ENCODE measurements at places on chromosomes 2 and 18.
A peak's percentile ranks its signal among the peaks of the same experiment; 100 is the strongest.

DNA sequence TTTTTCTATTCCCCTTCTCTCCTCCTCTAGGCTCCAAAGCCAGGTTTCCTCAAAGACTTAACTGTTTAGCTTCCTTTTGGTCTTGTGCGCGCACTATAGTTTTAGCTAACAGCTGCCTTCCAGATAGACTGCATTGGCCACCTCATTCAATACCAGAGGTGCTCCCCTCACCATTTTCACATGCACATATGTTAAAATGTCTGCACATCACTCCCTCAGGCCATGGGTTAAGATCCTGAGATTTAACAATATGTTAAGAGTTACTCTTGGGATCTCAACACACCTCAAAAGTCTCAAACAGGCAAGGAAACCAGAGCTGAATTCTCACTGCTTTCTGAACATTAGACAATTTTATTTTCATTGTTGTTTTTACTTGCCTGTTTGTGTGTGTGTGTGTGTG, 80.8 kb upstream of the MAP3K20 start:
- DNase-seq: no peak

DNA sequence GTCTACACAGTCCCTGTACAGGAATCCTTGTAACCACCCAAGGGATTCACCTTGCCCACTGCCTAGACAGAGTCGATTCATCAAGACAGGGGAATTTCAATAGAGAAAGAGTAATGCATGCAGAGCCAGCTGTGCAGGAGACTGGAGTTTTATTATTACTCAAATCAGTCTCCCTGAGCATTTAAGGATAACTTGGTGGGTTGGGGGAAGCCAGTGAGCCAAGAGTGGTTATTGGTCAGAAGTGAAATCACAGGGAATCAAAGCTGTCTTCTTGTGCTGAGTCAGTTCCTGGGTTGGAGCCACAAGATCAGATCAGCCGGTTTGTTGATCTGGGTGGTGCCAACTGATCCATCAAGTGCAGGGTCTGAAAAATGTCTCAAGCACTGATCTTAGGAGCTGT, 17.8 kb upstream of the FAM98A start:
- no peak for DNase-seq

- no peak for DNase-seq
Measured at GRCh38 chr18:79139206-79139605, 70.0 kb downstream of the ATP9B start.

DNA sequence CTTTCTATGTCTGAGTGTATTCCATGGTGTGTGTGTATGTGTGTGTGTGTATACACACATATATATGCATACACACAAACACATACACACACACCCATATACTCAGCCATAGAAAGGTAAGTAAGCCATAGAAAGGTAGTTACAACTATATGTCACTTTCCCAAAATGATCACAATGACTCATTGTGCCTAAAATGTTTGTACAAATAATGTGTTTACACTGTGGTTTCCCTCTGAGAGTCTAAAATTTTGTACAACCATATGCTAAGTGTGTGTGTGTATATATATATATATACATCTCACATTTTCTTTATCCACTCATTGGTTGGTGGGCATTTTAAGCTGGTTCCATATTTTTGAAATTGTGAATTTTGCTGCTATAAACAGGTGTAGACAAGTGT, 55.3 kb upstream of the CSRNP3 start:
- DNase-seq: no peak

- DNase-seq: no peak
Measured at GRCh38 chr2:100301881-100302584, 20.3 kb downstream of the LONRF2 start.

GRCh38 chr18:32439241-32439640, 31.4 kb downstream of the GAREM1 start:
- DNase-seq: no peak

DNA sequence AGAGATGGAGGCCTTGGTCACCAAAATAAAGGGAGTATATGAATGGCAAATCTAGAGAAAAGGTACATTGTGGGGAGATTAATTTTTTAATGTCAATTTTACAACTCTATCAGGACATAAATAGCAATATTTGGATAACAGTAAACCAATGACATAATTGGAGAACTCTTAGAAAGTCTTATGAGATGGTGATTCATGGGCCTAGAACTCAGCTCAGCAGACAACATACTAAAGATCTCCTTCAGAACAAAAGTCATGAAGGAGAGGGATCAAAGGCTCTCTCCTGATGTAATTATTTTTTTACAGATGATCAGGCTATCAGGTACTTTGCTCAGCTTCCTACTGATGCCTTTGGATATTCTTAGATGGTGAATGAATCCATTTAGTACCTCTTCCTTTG, 90.0 kb downstream of the CRACDL start:
- DNase-seq: no peak

DNA sequence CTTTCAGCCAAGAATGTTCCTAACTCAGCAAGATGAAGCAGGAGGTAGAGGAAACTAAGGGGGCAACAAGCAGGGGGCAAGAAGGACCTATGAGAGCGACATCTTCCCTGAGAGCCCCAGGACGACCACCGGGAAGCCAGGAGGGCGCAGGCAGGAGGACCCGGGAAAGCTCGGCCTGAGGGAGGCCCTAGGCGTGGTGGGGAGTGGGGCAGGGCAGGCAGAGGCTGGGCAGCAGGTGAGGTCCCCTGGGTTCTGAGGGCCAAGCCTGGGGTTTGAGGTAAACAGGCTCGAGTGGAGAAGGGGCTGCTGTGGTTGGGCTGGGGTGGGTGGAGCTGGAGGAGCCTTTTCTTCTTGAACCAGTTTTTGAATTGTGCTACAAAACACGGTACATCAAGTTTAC, 1.3 kb upstream of the ALPI start:
- no peak for DNase-seq

- DNase-seq: no peak
Measured at GRCh38 chr18:63224630-63225029, 94.9 kb downstream of the BCL2 start.

DNA sequence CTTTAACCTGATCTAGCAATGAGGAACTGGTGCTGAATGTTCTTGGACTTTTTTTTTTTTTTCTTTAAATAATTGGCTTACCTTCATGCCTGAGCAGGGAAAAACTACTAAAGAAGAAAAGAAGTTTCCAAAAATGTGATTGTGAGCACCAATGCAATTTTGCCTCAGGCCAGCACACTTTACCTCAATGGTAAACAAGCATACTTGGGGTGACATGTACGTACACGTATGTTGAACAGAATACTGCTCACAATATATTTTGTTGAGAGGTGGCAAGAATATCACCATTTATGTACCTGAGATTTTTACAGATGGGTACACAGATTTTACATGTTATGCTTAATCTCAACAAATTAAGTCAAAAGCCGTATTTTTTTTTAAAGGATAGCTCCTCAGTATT, 144.3 kb downstream of the FIGN start:
- no peak for DNase-seq

DNA sequence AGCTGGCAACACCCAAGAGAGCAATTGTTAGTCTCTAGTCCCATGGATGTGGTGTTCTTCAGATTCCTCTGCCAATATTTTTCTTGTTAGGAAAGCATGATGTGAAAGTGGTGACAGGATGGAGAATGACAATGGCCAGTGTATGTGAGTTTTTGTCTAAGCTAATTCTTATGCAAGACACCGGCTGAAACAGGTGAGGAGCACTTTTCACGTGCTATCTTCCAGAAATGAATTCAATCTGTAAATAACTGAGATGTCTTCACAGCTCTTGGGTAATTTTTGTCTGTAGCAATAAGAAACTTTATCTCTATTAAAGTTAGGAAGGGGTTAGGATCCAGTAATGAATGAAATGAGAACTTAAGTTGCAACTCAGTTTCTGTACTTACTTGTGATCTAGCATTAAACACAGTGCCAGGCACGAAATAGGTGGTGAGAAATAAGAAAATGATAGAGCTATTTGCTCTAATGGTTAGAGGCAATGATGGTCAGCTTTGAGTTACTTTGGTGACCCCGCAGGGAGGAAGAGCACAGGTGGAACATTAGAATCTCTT, 676 bp upstream of the AGPS start:
- DNase-seq: no peak

- no peak for DNase-seq
Measured at GRCh38 chr2:73564986-73565385, 77.2 kb downstream of the NAT8 start.

- no peak for DNase-seq
Measured at GRCh38 chr2:190674966-190675650, 26.2 kb downstream of the NAB1 start.

DNA sequence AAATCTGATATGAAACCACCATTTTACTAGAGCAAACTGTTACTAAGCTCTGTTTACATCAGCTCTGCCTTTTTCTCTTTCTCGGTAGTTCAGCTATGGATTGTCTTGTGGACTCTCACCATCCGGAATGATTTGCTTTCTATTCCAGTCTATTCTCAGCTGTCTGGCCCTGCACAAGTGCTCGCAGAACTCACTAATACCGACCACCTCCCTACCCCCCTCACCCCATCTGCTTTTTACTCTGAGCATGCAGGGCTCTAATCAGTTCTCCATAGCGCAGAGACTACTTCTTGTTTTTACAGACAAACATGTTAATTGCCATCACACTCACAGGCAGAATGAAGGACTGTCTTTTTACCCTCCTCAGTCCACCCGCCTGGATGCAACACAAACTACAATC, 180.7 kb upstream of the POU3F3 start:
- DNase-seq: no peak

DNA sequence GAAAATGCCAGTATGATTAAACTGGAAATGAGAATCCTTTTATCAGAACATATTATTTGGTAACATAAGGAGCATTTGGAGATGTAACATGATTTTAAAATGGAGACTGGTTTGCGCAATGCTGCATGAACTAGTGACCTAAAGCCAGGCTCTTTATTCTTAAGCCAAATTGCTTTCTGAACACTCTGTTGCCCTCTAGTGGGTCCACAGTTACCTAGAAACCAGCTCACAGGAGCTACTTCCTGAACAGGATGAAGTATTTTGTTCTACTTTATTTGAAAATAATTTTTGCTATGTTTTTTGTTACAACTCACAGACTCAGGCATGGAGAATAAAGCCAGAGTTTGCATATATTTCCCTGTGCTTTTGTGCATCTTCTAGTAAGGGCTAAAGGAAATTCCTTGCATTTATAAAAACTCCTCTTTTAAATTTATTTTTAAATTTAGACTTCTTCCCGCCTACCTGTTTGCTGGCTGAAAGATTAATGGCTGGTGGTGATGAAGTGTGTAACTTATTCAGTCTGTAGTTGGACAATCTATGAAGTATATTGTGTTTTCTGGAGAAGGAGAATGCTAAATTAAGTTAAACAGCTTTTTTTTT, 146.7 kb downstream of the PARD3B start:
- DNase-seq: no peak

DNA sequence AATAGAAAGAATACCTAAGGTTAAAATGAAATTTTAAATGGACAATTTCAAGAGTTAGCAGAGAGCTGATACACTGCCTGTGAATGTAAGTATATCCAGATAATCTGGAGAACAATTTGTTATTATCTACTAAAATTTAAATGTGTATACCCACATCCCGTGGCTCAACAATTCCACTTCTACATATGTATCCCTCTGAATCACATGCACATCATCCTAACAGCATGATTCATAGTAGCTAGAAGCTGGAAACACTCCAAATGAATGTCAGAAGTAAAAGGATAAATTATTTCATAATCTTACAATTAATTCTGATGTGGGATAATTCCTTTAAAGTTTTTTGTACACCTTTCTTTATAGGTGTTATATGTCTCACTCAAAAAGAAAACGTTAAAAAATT, 87.9 kb downstream of the CNTNAP5 start:
- DNase-seq: no peak

- DNase-seq: no peak
Measured at GRCh38 chr2:23668756-23669304, 258.1 kb downstream of the ATAD2B start.

DNA sequence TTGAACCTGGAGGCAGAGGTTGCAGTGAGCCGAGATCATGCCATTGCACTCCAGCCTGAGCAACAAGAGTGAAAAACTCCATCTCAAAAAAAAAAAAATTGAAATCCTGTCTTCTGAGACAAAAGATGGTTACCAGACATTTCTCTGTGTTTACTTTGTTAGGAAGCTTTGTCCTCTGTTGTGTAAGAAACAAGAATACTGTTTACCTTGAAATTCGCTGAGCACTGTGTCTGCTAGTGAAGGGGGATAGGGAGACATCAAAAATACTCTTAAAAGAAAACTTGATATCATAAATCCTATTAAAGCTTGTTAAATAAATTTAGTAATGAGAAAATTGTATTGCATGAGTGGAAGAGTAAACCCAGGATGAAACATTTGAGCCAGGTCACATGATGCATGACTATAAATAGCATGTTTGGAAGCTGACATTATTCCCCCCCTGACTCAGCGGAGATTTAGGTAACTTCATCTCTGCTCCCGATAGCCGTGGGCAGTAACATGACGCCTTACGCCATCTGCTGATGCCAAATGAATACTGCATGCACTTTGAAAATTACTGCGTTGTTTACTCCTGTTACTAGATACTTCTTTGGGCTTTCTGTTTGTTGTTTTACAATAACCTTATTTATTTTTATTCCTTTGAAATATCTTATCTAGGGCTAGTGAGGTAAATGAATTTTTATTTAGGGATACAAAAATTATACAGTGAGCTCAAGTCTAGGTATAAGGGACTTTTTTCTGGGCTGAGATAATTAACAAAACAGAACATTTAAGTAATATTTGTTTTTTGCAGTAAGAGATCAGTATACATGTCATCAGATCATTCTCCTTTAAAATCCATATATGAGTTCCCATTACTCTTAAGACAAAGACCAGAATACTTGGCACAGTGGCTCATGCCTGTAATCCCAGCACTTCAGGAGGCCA, 134.9 kb downstream of the MAP3K20 start:
- DNase-seq: peak; percentile 35

GRCh38 chr2:111673526-111673925, 210.5 kb downstream of the ANAPC1 start:
- no peak for DNase-seq

- DNase-seq: no peak
Measured at GRCh38 chr2:169095621-169096105, 26.3 kb downstream of the DHRS9 start.

DNA sequence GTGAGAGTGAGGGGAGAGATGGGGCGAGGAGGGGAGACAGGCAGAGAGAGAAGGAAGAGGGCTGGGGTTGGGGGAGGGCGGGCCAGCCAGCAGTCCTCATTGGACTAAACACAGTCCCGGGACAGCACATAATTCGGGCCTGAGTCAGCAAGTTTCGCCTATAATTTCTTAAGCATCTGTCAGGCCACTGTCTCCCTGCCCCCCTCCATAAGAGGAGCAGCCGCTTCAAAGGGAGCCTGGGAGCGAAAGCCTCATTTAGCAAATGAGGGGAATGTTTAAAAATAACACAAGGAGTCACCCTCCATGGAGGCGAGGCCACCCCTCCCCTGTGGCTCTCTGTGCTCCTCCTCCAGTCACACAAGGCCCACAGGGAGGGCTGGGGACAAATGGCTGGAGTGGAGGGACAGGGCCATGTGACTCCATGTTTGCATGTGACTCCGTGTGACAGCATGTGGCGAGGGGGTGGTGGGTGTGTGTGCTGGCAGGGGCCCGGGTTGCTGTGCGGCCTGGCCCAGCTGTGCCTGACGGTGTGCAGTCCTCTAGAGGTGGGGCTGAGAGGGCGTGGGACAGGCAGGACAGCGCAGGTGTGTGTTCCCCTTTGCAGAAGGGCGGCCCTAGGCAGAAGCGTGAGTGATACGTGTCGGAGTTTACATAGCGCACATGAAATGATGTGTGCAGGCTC, 162.4 kb downstream of the CELF4 start:
- DNase-seq: no peak

- DNase-seq: no peak
Measured at GRCh38 chr2:28979576-28980366, 1.3 kb upstream of the TOGARAM2 start.

GRCh38 chr2:36696533-36696932, at the start of gene VIT:
VIT (plus strand) TSS chr2:36696707; CDS start chr2:36716371, 19,664 bp downstream.
- DNase-seq: no peak

Data from GM18507 (cell line).